ENCODE measurements at places on chromosomes 11 and 22.

GRCh38 chr11:74570266-74571061 lies 21.9 kb upstream of the POLD3 start:
- DNase-seq: no peak

GRCh38 chr11:33478111-33478573 lies 221.0 kb downstream of the HIPK3 start:
- no peak for DNase-seq

- DNase-seq: no peak
Measured at GRCh38 chr22:31119026-31119717, 3.6 kb upstream of the INPP5J start.

DNA sequence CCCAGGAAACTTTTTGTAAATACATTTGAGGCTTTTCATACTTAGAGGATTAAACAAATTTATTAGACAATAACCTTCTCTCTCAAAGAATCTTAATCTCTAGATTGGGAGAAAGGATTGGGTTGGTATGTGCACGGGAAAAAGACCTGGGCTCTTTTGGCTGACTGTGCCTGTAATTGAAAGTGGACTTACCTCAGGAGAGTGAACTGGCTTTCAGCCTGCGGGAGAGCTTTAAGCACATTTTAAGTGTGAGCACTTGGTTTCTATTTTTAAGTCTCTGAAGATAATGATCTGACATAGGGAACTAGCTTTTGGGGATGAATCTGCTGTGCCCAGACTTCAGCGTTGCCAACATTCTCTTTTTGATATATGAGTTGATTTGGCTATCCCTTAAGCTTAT lies 35.8 kb downstream of the UVRAG start:
- no peak for DNase-seq

- no peak for DNase-seq
Measured at GRCh38 chr11:74697722-74698121, 33.5 kb downstream of the CHRDL2 start.

GRCh38 chr22:24054356-24054755 lies 43.3 kb downstream of the CABIN1 start:
- DNase-seq: no peak

DNA sequence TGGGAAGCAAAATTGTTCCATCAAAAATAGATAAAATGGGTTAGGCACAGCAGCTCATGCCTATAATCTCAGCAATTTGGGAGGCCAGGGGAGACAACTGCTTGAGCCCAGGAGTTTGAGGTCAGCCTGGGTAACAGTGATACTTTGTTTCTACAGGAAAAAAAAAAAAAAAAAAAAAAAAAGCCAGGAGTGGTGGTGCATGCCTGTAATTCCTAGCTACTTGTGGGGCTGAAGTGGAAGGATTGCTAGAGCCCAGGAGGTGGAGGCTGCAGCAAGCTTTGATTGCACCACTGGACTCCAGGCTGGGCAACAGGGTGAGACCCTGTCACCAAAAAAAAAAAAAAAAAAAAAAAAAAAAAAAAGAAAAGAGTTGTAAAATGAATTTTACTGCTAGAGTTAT lies 49.6 kb downstream of the KIF18A start:
- DNase-seq: no peak

DNA sequence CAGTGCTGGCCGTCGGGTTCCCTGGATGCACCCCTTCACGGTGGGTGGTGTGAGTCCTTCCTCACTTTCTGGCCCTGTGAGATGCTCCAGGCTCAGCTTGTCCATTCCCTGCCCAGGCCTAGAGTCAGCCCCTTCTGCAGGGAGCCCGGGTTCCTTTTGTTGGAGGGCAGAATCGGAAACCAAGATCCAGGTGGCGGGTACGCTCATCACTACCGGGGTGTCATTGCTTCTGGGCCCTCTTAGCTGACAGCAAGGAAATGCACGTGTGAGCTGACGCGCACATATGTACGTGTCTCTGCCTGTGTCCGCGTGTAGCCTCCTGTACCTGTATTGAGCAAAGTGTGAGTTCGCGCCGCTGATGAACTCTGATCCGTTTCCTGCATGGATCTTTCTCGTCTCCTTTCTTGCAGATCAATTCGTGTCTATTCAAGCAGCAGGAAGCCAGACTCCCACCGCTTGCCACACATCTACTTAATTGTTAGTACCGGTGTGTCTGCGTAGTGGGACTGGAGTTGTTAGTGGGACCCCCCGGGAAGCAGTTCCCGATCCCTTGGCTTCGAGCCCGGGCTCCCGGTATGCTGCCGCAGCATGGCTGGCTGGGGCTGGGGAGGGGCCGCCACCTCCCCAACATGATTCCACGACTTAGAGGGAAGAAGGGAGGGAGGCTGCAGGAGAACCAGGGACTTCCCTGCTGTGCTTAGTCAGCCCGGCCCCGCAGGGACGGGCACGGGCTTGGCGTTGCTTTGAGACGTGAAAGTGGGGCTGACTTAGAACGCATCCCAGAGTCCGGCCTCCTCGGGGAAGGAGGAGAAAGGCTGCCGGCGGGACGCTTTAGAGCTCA lies 35.9 kb upstream of the GRAMD4 start:
- no peak for DNase-seq

GRCh38 chr11:114148013-114148382 lies 88.5 kb downstream of the ZBTB16 start:
- no peak for DNase-seq

DNA sequence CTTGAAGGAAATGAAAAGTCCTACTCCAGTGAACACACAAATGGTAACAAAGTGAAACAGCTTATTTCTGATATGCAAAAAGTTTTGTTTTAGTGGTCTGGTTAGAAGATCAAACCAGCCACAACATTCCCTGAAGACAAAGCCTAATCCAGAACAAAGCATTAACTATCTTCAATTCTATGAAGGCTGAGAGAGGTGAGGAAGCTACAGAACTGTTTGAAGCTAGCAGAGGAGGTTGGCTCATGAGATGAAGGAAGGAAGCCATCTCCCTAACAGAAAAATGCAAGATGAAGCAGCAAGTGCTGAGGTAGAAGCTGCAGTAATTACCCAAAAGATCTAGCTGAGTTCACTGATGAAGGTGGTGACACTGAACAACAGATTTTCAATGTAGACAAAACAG lies 168.4 kb downstream of the IGLL1 start:
- no peak for DNase-seq

- DNase-seq: no peak
Measured at GRCh38 chr11:2517386-2518064, 72.7 kb downstream of the KCNQ1 start.

- no peak for DNase-seq
Measured at GRCh38 chr11:109914809-109915653, 178.2 kb upstream of the ZC3H12C start.

- no peak for DNase-seq
Measured at GRCh38 chr11:113435190-113435968, 39.8 kb downstream of the DRD2 start.

- DNase-seq: peak; percentile 17
Measured at GRCh38 chr22:20803696-20804324, 29.9 kb downstream of the SERPIND1 start.

DNA sequence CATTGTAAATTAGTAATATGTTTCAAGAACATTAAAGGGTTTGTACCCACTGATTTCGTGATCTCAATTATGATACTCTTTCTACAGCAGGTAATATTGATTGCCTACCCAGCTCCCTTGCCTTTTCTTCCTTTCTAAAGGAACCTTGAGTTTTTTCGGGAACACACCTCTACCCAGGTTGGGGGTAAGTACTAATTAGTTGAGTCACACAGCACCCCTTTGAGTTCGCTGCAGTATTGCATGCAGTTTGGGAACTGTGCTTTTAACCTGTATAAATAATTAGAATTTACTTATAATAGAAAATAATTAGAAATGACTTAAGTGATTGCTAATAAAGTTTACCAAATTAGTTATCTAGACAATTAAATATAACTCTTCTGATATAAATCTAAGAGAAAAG lies 24.9 kb downstream of the ARHGAP42 start:
- no peak for DNase-seq

DNA sequence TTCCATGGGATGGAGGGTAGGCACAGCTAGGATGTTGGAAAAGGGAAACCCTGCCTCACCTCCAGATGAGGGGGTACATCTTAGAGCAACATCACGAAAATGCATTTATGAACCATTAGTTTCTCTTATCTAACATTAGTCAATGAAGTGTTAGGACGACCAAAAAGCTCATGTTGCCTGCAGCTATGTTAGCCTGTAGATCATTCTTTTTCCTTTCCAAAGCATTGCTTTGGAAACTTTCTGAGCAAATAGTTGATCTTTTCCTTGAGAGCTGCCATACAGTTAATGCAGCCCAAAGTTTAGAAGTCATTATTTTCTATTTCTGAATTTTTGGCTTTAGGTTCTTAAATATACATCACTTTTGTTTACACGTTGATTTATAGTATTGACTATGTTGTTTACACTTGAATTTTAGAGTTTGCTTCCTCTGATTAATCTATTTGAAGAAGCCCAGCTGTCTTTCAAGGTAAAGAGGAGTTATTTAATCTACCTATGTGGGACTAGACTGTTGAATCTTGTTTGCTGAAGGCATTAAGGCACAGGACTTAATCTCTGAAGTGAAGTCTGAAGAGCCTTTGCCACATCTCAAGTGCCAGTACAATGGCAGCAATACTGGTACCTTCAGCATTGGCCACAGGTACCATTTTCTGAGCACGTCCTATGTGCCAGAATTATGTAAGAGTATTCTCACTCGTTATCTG lies 11.0 kb downstream of the POU2AF3 start:
- DNase-seq: no peak

DNA sequence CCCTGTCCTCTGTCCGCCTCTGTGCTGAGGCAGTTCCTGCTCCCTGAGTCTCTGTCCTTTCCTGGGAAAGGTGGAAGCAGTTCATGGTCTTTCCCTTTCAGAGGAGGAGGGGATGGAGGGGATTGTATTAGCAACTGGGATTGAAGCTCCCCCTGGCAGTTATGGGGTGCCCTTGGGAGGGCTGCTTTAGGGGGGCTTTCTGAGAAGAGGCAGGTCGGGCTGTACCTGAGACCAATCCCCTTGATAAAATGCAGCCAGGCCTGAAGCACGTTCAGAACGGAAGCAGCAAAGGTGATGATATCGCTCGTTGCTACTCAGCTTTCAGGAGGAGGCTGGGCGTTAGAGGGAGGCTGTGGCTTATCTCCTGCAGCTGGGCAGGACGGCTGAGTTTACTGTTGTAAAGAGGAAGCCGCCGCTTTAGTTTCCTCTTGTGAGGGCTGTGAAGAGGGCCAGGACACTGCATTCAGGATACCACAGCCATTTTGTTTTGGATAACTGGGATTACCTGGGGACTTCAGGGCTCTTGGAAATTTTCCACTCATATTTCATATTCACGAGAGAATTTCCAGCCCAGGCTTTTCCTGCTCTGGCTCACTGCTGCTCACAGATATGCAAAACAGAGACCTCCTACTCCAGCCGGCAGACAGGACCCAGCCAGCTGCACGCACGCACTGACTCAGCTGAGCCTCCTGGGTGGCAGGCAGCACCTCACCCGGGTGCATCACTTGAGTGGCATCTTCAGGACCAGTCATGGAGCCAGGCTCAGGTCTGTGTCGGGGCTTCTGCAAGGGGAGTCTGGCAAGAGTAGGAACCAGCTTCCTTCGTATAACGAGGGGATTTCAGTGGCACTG lies 798 bp downstream of the AMPD3 start:
- DNase-seq: peak; percentile 71

DNA sequence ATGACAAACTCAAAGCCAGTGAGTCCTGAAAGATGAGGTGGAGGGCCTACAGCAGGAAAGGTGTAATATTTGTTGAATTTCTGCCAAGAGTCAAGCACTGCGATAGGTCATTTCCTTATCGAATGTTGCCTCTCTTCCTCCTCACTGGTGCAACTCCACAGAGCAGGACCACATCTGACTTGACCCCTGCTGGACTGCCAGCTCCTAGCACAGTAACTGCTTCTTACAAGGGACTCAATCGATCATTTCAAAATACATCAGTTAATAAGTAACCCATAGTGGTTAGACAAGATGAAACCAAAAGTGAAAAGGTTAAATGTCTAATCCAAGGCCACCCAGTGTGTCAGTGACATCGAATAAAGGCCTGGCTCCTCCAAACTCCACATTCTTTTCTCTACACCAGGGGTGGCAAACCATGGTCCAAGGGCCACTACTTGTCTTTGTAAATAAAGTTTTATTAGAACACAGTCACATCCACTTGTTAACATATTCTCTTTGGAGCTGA lies 98.5 kb upstream of the CSNK2A3 start:
- no peak for DNase-seq

DNA sequence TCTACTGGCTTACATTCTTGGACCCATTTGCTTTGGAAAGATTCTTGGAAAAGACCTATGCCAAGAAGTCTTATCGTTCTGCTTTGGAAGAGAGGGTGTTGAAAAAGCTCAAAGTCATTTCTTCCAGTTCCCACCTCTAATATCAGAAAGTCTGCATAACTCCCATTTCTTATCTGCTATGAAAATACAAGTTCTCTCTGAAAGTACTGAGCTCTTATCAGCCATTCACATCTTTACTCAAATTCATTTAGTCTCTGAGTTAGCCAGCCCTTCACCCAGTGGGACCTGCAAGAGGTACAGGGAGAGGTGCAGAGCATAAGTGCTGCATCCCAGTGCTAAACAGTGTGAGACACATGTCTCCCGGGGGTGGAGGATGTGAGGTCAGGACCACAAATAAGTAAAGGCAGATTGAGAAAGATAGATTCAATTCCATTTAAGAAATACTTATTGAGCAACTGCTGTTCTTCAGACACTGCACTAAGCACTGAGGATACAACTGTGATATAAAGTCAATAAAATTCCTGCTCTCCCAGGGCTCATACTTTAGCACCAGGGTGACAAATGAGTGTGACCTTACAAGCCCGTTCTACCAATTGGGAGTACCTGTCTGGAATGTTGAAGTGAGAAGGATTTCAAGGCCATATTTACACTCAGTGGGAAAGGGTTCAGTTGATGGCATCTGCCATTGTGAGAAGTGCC lies 76.7 kb downstream of the PISD start:
- DNase-seq: peak; percentile 5

GRCh38 chr11:127037596-127037995 lies 37.0 kb upstream of the KIRREL3 start:
- no peak for DNase-seq

DNA sequence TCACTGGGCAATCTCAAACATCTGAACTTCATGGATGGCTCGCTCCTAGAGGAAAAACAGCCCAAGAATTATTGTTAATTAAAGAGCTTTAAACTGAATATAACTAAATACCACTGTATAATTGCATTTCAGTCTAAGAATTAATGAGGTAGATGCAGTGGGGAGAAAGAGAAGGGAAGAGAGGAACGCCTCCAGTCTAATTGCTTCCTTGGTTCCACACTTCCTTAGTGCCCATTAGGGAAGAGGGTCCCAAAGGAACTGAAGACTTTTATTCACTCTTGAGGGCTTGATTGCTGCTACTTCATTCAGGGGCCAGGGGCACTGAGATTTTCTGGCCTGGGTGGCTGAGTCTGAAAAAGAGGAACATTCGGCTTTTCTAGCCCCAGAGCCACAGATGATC lies 11.8 kb upstream of the OR10G7 start:
- no peak for DNase-seq
